Left lung (tissue), 14 donors: ENCODE measurements at places on chromosomes 5 and 9. TPM values are rescaled to one million over a fixed set of nuclear protein-coding genes. Genes with fewer than 3 reads are reported as not detected.

Gene FOXD4L5
- total RNA-seq: 0.24 TPM

Gene SMAD5
- 55.5 TPM for total RNA-seq

GRCh38 chr9:3043369-3043768, 199.5 kb upstream of the PUM3 start:
- H3K4me1 ChIP-seq: no peaks in the 10 kb centered on the region
- H3K27me3 ChIP-seq: no peaks in the 10 kb centered on the region
- H3K36me3 ChIP-seq: no peaks in the 10 kb centered on the region
- no peak overlapping the region for H3K4me3 ChIP-seq

Gene SLC27A6
- total RNA-seq: 0.39 TPM

GRCh38 chr9:111978616-111979015, 82.0 kb downstream of the UGCG start:
- DNase-seq: no peak
- no peak overlapping the region for H3K27ac ChIP-seq
- no peaks in the 10 kb centered on the region for H3K36me3 ChIP-seq

DNA sequence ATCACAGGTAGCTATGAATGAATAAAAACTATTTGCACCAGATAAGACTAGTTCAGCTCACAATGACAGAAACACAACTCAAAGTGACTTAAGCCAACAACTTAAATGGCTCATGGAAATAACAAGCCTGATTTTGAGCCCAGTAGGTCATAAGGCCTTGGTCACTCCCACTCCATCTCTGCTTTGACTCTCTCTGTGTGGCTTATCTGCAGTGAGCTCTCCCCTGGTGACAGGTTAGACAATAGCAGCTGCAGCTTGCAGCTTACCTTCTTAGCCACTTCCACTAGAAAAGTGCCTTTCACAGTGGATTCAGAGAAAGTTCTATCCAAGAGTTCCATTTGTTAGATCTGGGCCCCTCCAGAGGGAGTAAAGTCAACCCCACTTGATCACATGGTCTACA, 315.7 kb downstream of the RAB3C start:
- no peaks in the 10 kb centered on the region for H3K36me3 ChIP-seq
- H3K27ac ChIP-seq: no peak overlapping the region
- no peaks in the 10 kb centered on the region for H3K4me1 ChIP-seq
- H3K4me3 ChIP-seq: no peak overlapping the region
- no peak for DNase-seq
- H3K27me3 ChIP-seq: no peaks in the 10 kb centered on the region

GRCh38 chr5:180142824-180143610, 66.0 kb downstream of the RASGEF1C start:
- no peak overlapping the region for H3K4me3 ChIP-seq
- H3K27me3 ChIP-seq: peaks cover 45% of the 10 kb centered on the region
- H3K27ac ChIP-seq: no peak overlapping the region
- DNase-seq: no peak
- no peaks in the 10 kb centered on the region for H3K4me1 ChIP-seq

GRCh38 chr9:87054999-87055686, 107.8 kb upstream of the GAS1 start:
- no peaks in the 10 kb centered on the region for H3K4me1 ChIP-seq
- H3K27me3 ChIP-seq: no peaks in the 10 kb centered on the region
- no peaks in the 10 kb centered on the region for H3K36me3 ChIP-seq
- DNase-seq: no peak

Gene FGF10
- total RNA-seq: 7.8 TPM

Gene ACOT12
- total RNA-seq: not detected

GRCh38 chr5:36696059-36696673, 89.8 kb downstream of the SLC1A3 start:
- no peak overlapping the region for H3K27ac ChIP-seq
- no peaks in the 10 kb centered on the region for H3K36me3 ChIP-seq
- H3K4me1 ChIP-seq: no peaks in the 10 kb centered on the region
- DNase-seq: peak; percentile 52

DNA sequence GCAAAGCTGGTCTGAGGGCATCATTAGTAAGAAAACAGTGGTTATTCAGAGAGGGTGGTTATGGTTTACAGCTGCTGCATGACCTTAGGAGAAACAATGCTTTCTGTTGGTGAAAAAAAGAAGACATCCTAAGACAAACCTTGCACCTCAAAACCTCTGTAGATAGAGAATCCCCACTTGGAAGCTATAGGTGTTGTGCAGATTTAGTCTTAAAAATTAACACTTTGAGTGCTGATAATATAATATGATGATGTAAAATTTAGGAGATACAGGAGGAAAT, 1.4 kb upstream of the PTTG1 start:
- H3K4me1 ChIP-seq: peaks cover 65% of the 10 kb centered on the region
- no peaks in the 10 kb centered on the region for H3K36me3 ChIP-seq
- no peak overlapping the region for H3K4me3 ChIP-seq
- DNase-seq: no peak

DNA sequence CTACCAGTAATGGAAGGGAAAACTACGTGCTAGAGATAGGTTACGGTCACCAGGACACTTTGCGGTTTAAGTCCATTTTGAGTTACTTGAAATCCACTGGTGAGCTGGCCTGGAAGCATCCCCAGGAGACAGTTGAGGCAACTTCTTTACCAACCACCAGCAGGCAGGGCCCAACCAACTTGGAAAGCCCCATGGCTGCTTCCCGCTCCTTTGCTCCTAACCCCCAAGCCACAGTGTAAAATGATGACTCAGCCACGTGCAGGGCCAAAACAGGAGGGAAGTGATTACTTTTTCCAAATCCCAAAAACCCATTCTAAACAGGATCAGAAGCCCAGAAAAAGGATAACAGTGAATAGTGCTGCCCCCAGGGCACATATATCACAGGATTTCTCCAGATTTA, 87.4 kb downstream of the PAX5 start:
- H3K4me3 ChIP-seq: no peak overlapping the region
- H3K4me1 ChIP-seq: no peaks in the 10 kb centered on the region
- H3K36me3 ChIP-seq: no peaks in the 10 kb centered on the region

Gene PPP3R2
- not detected for total RNA-seq

- H3K27me3 ChIP-seq: no peaks in the 10 kb centered on the region
- no peak for DNase-seq
- H3K36me3 ChIP-seq: no peaks in the 10 kb centered on the region
- H3K4me1 ChIP-seq: no peaks in the 10 kb centered on the region
- H3K27ac ChIP-seq: no peak overlapping the region
These were observed 200.9 kb upstream of the PAPPA start for GRCh38 chr9:115952430-115953292.

DNA sequence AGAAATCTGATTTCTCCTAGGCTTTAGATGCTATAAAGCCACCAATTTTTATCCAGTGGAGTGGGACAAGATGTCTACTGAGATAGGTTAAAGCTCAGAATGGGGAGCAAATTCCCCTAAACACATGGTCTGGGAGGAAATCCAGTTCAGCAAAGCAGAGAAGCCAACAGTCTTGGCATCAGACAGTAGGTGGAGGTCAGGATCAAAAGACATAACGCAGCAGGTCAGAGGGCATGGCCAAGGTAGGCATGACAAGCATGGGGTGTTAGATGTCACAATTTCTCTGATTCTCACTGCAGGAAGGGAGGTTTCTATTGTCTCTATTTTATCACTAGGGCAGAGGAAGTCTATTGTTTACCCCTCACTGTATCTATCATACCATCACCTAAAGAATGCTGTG, 288.2 kb downstream of the ACTL7B start:
- no peak overlapping the region for H3K4me3 ChIP-seq
- no peak overlapping the region for H3K27ac ChIP-seq
- no peak for DNase-seq
- H3K4me1 ChIP-seq: no peaks in the 10 kb centered on the region
- H3K27me3 ChIP-seq: no peaks in the 10 kb centered on the region

Gene DBH
- total RNA-seq: 0.23 TPM

Gene INSL4
- not detected for total RNA-seq

DNA sequence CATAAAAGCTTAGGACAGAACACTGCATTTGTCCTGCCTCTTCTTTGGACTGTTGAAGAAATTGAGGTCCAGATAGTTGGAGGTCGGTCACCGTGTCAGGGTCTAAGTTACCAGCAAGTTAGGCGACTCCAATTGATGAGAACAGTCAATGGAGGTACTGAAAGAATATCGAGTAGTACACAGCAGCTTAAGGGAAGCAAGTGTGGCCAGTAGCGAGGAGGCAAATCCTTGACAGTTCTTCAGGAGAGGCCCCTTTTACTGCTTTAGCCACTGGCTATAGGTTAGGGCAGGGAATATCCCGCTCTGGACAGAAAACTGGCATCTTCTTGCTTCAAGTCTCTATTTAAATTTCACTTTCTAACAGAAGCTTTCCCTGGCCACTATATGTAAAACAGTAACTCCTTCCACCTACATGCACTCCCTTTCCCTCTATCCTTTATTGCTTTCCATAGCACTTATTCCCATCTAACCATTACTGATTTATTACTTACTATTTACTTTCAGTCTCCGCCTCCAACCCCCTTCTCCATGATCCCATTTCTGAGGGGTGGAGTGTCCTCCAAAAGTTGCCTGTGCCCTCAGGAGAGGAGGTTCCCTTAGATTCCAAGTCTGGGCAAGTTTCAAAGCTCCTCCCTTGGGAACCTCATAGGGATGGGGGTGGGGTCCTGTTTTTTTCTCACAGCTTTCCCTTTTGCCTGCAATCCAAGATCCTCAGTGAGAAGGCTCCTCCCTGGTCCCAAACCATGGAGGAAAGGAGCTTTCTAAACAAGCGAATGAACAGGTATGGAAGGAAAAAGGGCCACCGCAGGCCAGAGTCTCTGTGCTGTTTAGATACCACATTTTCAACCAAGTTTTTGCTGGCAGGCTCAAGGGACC, 4.1 kb upstream of the PRDM6 start:
- DNase-seq: no peak
- H3K4me3 ChIP-seq: no peak overlapping the region
- no peaks in the 10 kb centered on the region for H3K36me3 ChIP-seq
- H3K4me1 ChIP-seq: no peaks in the 10 kb centered on the region

Gene NEUROG1
- not detected for total RNA-seq

Gene TMEM252
- total RNA-seq: not detected

DNA sequence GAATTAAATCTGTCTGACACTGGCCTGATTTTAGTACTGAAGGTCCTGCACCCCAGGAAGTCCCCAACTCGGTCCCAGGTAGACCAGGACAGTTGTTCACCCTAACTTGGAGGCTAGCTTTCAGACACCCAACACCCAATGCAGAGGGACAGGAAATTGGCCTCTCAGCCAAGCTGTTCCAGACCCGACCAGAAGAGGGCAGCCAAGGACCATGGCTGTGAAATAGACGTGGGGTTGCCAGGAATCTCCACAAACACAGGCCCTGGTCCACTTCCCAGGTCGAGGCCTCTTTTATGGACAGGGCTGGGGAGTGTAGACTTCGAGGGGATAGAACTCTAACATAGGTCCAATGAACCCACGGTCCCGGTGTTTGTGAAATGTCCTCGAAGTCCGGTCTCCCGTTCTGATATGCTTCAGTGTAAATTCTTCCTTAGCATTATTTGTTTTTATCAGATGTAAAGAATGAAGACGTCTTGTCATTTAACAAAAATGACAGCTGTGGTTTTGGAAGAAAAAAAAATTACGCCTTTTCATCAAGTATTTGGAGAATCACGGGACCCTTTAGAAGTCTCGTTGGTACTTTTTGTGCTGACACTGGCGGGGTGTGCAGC, 260.3 kb upstream of the ADAMTS16 start:
- H3K27ac ChIP-seq: no peak overlapping the region
- H3K4me1 ChIP-seq: no peaks in the 10 kb centered on the region
- no peak overlapping the region for H3K4me3 ChIP-seq
- peak; percentile 83 for DNase-seq

DNA sequence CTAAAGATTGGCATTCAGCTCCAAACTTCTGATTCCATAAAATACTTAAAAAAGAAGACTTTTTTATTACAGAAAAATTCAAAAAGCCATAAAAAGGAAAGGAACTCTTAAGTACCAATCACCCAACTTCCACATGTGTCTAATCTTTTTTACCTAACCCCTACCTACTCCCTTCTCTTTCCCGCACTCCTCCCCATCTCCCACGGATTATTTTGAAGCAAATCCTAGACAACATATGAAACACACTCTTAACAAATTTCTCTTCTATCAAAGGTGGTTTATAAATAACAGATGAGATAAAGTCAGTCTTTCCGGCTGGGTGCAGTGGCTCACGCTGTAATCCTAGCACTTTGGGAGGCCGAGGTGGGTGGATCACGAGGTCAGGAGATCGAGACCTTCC, 5.9 kb upstream of the DENND4C start:
- H3K36me3 ChIP-seq: no peaks in the 10 kb centered on the region
- H3K4me1 ChIP-seq: no peaks in the 10 kb centered on the region

GRCh38 chr5:153086486-153086885, 404.0 kb upstream of the GRIA1 start:
- H3K4me3 ChIP-seq: no peak overlapping the region
- no peak overlapping the region for H3K27ac ChIP-seq
- H3K27me3 ChIP-seq: no peaks in the 10 kb centered on the region
- H3K36me3 ChIP-seq: no peaks in the 10 kb centered on the region

- H3K4me3 ChIP-seq: no peak overlapping the region
- H3K4me1 ChIP-seq: no peaks in the 10 kb centered on the region
- DNase-seq: no peak
These were observed 370.6 kb downstream of the BNC2 start for GRCh38 chr9:16499892-16500291.

Gene ARSI
- total RNA-seq: 7.5 TPM

DNA sequence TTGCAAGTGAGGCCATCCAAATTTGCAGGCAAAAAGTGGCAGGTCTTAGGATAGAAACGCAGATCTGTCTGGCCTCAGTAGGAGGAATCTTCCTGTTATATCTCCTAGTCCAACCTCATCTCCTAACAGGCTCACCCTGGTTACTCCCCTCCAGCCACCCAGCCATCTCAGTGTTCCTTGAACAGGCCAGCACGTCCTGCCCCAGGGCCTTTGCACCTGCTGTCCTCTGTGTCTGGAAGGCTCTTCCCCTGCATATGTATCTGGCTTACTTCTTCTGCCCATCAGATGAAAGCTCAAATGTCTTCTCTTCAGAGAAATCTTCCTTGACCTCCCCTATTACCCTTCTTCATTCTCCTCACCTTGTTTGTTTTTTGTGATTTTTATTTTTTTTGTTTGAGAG, 107.3 kb upstream of the ALDH1B1 start:
- no peak overlapping the region for H3K4me3 ChIP-seq
- no peaks in the 10 kb centered on the region for H3K36me3 ChIP-seq
- no peaks in the 10 kb centered on the region for H3K4me1 ChIP-seq
- no peak overlapping the region for H3K27ac ChIP-seq

GRCh38 chr5:135032999-135033861, 798 bp downstream of the PITX1 start:
- peak overlapping the region; percentile 28 for H3K4me3 ChIP-seq
- H3K4me1 ChIP-seq: peaks cover 22% of the 10 kb centered on the region
- no peaks in the 10 kb centered on the region for H3K36me3 ChIP-seq
- peak; percentile 74 for DNase-seq
- peaks cover 93% of the 10 kb centered on the region for H3K27me3 ChIP-seq

Gene CNTNAP3
- total RNA-seq: 5.3 TPM

DNA sequence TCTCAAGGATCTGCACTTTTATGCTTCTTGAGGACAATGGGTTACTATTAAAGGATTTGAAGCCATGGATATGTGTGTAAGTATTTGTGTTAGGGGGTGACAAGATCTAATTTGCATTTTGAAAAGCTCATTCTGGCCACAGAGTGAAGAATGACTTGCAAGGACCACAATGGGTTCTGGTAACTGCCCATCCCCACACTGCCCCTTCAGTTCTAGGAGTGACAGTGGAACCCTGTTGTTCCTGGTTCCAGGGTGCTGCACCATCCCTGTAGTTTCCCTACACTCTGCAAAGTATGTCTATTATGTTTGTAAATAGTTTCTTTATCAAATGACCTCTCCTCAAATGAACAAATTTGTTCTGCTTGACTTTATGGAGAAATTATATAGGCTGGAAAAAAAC, 9.7 kb upstream of the SPRY4 start:
- no peak overlapping the region for H3K4me3 ChIP-seq
- H3K4me1 ChIP-seq: no peaks in the 10 kb centered on the region
- DNase-seq: no peak
- H3K36me3 ChIP-seq: no peaks in the 10 kb centered on the region

Gene SLC6A18
- not detected for total RNA-seq
